ENCODE measurements at places on chromosomes 13 and 19.

DNA sequence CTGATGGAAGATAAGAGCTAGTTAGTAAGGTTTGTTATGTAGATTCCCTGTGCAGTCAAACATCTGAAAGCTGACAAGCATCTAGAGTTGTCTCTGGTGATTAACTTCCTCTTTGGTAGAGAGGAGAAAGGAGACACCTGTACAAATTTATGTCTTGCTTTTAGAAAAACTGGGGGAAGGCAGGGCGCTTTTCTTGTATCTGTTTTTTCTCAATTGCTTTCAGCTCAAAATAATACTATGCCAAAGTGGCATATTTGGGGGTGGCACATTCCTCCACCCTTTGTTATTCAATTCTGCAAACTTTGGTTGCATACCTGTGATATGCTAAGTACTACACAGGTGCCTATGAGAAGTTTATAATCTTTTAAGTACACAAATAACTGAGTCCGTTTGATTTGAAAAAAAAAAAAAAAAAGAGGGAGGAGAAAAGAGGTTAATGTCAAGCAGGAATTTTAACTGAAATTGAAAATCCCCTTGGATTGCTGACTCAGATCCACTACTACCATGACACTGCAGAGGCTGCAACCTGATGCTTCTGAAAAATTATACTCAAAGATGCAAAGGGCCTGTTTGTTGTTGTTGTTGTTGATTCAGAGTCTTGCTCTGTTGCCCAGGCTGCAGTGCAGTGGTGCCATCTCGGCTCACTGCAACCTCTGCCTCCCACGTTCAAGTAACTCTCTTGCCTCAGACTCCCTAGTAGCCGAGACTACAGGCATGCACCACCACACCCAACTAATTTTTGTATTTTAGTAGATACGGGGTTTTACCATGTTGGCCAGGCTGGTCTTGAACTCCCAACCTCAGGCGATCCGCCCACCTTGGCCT is 164.8 kb upstream of the NBEA start:
- no peak for ATAC-seq

DNA sequence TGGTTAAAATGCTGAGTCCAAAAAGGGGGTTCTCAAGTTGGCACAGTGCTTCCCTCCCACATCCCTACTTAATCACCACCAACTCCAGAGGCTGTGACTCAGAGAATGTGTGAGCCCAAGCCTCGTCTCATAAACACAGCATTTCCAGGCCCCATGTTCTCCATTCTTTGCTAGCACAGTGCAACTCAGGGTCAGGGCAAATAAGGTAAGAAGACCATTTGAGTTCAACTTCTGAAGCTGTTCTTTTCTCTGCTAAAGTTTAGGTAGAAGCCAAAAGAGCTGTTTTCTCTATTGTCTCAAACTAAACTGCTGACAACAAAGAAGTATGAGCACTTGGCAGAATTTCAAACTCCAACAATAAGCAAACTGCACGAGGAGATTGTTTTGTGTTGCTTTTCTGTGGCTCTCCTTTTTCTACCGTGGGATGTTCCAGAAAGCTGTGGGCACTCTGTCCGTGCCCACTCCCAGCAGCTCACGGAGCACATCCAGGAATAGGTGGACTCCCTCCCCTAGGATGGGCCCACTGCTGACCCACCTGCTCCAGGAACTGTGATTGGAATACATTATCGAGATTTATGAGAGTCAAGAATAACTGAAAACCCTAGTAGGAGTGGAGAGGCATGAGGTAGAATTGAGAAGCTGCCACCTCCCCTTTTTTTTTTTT is 494.3 kb downstream of the COG6 start:
- ATAC-seq: peak; percentile 53

DNA sequence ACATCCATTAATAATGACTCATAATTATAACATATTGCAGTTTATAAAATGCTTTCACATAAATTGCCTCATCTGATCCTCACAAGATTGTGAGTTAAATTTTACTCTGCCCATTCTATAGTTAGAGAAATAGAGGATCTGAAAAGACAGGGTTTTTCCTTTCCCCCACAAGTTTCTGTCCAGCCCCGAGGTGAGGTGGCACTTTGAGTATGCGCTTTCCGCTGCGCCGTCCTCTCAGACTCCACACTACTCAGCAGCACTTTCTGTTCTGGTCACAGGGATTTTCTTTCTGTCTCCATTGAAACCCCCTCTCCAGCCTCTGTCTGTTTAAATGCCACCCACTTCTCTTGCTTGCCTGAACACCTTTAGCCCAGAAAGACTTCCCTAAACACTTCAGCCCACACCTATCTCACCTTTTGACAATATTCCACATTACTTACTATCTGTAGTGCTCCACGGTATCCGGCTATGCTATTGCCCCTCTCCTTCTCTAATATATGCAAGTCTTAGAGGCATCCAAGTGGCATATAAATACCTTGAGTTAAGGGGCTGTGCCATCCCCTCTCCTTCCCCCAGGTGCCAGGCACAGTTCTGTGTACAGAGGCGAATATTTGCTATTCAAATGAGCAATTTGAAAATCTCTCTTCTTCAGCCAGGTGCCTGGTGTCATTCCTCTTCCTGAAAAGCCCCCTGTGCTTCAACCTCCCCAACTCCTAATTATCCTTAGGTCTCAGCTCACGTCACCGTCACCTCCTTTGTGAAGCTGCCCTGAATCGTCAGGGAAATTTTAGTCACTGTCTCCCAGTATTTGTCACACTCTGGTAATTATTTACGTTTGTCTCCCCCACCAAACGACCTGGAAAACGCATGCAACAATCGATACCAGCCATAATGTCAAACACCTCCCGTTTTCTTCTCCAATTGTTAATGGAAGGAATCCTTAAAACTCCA is 268.7 kb downstream of the NHLRC3 start:
- ATAC-seq: no peak

DNA sequence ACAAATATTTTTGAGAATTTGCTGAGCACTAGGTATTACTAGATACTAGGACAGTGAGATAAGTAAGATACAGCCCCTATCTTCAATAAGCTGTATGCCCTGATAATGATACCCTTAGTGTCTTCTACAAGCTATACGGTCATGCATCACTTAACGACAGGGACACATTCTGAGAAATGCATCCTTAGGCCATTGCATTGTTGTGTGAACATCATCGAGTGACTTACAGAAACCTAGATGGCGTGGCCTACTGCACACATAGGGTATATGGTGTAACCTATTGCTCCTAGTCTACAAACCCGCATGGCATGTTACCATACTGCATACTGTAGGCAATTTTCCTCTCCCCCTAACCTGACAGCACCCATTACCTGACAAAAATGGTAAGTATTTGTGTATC is 64.9 kb downstream of the LRCH1 start:
- no peak for ATAC-seq

- ATAC-seq: no peak
Observed at GRCh38 chr13:91353494-91353893, 6.0 kb downstream of the MIR17HG start.

- ATAC-seq: no peak
Observed at GRCh38 chr13:32068255-32068654, 36.7 kb downstream of the FRY start.

DNA sequence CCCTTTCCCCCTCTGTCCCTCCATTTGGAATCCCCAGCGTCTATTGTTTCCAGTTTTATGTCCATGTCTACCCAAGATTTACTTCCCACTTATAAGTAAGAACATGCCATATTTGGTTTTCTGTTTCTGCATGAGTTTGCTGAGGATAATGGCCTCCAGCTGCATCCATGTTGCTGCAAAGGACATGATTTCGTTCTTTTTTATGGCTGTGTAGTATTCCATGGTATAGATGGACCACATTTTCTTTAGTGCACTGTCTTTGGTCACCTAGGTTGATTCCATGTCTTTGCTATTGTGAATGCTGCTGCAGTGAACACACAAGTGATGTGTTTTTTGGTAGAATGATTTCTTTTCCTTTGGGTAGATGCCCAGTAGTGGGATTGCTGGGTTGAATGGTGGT is 3.8 kb downstream of the ZNF555 start:
- no peak for ATAC-seq

- no peak for ATAC-seq
Observed at GRCh38 chr13:62167650-62168172, 752.1 kb upstream of the PCDH20 start.

GRCh38 chr19:29666578-29667386 is 1.5 kb downstream of the PLEKHF1 start:
- no peak for ATAC-seq

GRCh38 chr13:74114641-74115040 is 19.6 kb downstream of the KLF12 start:
- ATAC-seq: no peak
